Left renal pelvis (tissue), 4 donors: ENCODE measurements at places on chromosomes 2 and 18.

GRCh38 chr2:160169471-160169870 is 30.6 kb downstream of the ITGB6 start:
- DNase-seq: no peak

DNA sequence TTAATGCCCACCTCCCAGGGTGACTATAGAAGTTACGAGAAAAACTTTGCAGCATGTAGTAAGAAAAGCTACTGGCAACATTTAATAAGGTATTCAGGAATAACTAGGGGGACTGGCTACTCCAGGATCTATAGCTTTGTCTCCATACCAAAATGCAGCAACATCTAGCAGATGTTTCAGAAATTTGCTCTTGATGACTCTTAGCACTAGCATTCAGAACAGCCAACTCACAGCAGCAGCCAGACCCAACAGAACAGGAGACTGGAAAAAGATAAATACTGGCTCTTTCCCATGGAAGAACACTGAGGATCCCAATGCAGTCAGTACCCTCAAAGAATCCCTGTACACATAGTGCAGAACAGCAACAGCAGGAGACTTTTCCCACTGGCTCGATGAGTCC is 105.0 kb downstream of the PRKRA start:
- DNase-seq: no peak

GRCh38 chr2:165274698-165275097 is 35.5 kb downstream of the SCN2A start:
- no peak for DNase-seq

DNA sequence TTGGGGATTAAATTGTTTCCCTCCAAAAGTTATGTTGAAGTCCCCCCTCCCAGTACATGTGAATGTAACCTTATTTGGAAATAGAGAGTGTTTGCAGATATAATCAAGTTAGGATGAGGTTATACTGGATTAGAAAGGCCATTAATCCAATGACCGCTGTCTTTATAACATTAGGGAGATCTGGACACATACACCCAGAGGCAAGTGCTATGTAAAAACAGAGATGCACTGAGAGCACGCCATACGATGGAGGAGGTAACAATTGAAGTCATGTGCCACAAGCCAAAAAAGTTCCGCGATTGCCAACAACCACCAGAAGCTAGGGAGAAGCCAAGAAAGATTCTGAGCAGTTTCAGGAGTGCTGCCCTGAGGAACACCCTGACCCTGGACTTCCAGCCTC is 153.3 kb downstream of the RNF144A start:
- no peak for DNase-seq

GRCh38 chr2:119142824-119143223 is 15.7 kb downstream of the C1QL2 start:
- no peak for DNase-seq

DNA sequence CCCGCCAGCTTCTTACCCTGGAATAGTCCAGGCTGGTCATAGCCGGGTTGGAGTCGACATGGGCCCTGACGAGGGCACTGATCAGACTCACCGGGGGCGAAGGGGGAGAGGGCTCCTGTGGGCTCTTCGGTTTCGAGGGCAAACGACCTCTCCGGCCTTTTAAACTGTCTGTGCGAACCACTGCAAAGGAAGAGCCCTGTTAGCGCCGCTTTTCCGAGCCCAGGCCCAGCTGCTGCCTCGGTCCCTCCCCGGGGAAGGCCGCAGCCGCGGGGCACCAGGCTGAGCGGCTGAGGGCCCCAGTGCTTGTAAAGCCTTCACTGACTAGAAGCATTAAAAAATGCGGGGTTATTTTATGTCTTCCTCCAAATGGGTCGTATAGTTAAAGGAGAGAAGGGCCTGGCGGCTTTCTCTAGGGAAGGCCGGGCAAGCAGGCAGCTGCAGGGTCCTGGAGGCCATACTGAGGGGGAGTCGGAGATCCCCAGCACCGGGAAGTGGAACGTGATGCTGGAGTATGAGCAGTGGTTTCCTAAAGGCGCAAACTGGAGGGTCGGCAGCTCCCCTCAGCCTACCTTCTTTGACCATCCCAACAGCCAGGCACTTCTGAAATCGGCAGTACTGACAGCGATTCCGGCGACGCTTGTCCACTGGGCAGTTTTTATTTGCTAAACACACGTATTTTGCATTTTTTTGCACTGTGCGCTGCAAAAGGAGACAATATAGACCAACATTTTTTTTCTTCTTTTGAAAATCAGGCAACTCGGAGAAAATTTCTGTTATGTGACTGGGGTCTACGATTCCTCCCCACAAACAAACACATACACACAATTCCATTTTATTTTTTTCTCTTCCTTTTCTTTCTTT is 4.5 kb downstream of the NR4A2 start:
- no peak for DNase-seq
